NCI-H1048 (cell line): ENCODE measurements at places on chromosomes 3 and 15.

GRCh38 chr15:67150023-67150860 lies 84.8 kb downstream of the SMAD3 start:
- DNase-seq = peak; percentile 19

- DNase-seq = no peak
Measured at GRCh38 chr15:70153921-70154717, 56.4 kb upstream of the TLE3 start.

- DNase-seq = no peak
Measured at GRCh38 chr3:155958676-155959075, 88.2 kb downstream of the GMPS start.

- DNase-seq = no peak
Measured at GRCh38 chr3:114809668-114810413, 337.2 kb downstream of the ZBTB20 start.

GRCh38 chr3:150540991-150541390 lies 5.3 kb downstream of the SERP1 start:
- no peak for DNase-seq

DNA sequence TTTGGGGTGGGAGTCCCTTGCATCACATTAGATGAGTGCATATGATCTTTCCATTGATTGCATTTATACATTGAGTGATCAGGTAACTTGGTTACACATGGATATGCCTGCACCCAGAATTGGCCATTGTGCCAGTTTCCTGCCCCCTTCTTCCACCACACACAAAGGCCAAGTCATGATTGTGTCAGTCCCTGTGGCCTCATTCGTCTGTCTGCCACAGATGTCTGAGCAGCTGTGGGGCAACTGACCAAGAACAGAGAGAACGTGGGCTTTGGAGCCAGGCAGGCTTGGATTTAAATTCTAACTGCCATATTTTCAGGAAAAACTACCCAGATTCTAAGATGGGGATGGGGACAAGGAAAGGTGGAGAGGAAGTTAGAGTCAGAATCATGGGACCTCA lies 27.0 kb downstream of the CCNL1 start:
- no peak for DNase-seq

- DNase-seq = no peak
Measured at GRCh38 chr15:69082021-69082502, 67.6 kb downstream of the NOX5 start.

DNA sequence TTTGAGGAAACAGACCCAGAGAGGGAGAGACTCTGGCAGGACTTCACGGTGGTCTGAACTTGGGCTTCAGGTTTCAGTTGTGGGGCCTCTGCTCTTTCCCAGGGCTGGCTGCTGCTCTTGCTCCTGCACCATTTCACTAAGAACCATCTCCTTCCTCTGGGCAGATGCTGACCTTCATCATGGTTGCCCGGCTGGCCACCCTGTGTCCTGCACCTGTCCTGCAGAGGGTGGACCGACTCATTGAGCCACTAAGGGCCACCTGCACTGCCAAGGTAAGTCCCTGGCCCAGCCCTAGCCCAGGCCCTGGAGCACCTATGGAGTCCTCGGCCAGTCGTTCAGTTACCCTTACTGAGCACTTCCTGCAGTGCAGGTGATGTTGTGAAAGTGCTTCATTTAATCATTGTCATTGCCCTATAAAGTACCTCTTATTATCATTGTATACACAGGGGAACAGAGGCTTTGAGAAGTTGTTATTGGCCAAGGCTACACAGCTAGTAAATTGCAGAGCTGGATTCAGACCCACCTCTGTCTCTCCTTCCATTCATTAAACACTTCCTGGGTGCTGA lies 10.0 kb downstream of the RPL32 start:
- DNase-seq = no peak

GRCh38 chr3:194865615-194866014 lies 179.9 kb downstream of the FAM43A start:
- no peak for DNase-seq

DNA sequence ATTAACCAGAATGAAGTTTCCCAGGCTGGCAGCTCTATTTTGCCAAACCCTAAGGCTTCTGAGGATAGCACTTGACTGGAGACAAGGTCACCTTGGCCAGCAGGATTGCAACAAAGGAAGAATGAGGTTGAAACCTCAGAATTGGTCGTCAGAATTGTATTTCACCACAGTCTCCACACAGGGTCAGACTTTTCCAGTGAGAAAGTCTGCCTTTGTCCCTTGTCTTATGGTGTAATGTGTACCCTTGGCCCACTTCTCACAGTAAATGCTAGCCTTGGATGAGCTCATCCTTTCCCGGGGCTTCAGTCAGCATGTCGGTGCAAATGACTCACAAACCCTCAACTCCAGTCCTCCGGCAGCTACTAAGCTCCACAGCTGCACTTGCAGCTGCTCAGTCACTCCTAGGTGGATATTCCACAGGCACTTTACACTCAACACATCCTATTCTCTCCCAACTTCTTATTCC lies 19.7 kb downstream of the SSR3 start:
- no peak for DNase-seq

- peak; percentile 1 for DNase-seq
Measured at GRCh38 chr3:129936757-129937156, 37.8 kb upstream of the TRH start.

- DNase-seq = no peak
Measured at GRCh38 chr15:84840741-84841429, 23.7 kb downstream of the ALPK3 start.

DNA sequence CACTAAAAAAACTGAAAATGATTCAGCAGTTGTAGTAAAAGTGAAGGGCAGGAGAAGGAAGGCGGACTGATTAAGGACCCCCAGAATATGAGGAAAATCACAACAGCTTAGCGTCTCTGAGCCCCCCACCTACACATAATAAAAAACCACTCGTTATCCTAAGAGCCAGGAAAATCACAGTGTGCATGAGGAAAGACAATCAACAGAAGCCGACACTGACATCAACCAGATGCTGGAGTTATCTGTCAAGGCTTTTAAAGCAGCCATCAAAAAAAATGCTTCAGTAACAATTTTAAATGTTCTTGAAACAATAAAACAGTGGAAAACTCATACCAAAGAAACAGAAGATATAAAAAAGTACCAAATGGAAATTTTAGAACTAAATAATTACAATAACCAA lies 9.7 kb upstream of the CXCR6 start:
- no peak for DNase-seq

DNA sequence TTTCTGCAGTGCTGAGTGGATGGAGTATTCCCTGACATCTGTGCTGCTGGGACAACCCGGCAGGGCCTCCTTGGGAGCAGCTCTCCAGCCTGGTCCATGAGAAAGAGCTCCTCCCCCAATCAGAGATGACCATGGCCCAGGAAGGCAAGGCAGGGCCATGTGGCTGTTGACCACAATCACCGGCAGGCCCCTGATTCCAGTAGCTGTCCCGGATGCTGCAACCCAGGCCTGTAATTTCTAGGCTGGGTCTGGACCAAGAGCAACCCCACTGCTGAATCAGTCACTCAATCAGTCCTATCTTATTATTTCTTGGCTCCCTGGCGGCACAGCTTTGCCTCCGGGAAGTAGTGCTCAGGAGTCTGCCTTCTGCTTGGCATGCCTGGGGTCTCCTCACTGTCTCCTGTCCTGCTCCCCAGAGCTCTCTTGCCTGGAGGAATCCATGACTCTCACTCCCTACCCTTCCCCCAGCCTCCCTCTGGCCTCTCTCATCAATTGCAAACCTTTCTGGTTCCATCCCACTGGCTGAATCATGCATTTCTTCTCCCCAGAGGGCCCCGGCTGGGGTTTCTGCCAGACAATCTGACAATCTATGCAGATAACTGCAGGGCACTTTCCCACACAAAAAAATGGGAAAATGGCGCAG lies 32.6 kb upstream of the ITGA11 start:
- DNase-seq = no peak

DNA sequence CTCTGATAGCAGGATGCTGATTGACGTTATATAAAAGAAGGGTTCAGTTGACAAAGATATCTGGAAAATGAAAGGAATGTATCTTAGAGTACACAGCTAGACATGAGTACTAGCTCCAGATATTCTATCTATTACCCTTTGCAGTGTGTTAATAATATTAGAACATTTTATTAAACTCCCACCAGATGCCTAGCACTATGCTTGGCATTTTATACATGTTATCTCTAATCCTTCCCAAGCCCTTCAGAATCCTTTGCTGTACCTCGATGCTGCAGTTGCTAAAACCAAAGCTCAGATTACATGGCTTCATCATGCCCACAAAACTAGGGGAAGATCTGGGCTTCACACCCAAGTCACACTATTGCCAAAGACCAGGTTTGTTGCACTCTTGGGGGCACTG lies 350.1 kb upstream of the AZI2 start:
- DNase-seq = no peak

GRCh38 chr15:41474941-41475340 lies 18.7 kb upstream of the ITPKA start:
- no peak for DNase-seq

DNA sequence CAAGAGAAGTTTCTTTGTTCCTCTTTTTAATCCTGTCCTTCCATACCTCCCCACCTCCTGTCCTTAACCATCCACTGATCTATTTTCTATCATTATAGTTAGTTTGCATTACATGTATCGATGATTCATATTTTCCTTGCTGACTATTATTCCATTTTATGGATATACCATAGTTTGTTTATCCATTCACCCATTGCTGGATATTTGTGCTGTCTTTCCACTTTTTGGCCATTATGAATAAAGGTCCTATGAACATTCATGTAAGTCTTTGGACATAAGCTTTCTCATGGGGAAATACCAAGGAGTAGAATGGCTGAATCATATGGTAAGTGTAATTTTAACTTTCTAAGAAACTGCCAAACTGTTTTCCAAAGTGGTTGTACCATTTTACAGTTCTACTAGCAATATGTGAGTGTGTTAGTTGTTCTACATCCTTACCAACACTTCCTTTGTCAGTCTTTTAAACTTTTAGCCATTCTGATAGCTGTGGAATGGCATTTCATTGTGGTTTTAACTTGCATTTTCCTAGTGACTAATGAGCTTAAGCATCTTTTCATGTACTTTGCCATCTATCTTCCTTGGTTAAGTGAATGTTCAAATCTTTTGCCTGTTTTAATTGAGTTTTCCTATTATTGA lies 11.7 kb downstream of the ATP6V1A start:
- DNase-seq = no peak

DNA sequence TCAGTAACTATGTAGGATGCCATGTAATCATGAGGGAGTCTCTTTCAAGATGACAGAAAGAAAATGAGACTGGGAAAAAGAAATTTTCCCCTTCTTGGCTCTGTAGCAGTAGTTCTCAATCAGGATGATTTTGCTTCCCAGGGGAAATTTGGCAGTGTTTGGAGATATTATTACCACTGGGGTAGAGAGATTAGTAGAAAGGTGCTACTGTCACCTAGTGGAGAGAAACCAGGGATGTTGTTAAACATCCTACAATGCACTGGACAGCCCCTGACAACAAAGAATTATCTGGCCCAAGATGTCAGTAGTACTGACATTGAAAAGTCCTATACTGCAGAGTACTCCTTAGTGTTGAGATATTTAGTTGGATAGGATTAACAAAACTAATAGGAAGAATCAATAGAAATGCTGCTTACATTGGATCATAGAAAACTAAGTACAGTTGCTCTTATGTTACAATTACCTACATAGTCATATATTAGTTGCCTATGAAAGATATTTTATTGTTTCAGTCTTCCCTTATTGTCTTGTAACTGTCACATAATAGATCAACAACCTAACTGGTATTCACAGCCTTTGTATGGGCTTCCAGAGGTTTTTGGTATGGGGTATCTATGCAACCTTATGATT lies 433.3 kb downstream of the RAP2B start:
- no peak for DNase-seq

- DNase-seq = no peak
Measured at GRCh38 chr3:58840949-58841348, 174.4 kb upstream of the FAM3D start.

DNA sequence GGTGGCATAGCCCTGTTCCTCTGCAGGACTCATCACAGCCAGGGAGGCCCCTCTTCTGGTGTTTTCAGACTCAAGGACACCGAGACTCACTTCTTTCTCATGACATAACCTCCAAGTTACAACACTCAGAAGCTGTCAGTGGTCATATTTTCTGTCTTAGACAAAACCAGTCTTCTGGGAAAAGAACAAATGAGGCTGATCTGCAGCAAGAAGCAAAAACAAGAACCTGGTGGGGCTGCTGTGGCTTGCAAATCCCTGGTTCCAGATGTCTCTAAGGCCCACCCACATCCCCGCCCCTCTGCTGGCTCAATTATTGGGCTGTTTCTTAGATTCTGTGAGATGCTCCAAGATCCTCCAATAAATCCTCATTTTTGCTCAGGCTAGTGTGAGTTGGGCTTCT lies 16.6 kb upstream of the LOXL1 start:
- no peak for DNase-seq

DNA sequence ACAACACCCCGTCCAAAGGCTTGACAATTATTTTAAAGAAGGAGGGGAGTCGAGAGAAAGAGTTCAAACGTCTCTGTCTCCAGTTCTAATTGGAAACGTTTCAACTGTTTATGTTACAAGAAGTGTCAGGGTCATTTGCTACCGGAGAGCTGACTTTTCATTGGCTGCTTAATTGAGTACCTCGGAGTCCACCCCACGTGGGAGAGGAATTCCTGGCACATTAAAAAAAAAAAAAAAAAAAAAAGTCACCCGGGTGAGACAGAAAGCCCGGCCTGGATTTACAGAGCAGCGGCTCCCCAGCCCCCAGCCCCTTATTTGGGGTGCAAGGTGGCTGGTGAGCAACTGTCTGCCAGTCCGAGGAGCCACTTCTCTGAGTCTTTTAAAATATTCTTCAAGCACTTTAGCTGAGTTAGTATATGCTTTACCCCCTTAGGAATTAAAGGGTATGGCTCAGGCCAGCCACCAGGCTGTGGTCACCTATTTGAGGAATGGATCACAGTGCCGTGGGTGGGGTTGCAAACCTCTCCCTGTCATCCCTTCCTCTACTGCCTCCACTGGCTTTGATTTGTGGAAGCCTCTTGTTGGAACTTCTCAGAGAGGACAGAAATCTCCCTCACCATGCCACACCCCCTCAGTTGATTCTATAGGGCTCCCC lies 3.9 kb upstream of the TLE3 start:
- DNase-seq = peak; percentile 82

- no peak for DNase-seq
Measured at GRCh38 chr3:11671648-11672100, 28.0 kb upstream of the VGLL4 start.

GRCh38 chr15:31150732-31151231 lies 49.3 kb upstream of the TRPM1 start:
- DNase-seq = no peak

DNA sequence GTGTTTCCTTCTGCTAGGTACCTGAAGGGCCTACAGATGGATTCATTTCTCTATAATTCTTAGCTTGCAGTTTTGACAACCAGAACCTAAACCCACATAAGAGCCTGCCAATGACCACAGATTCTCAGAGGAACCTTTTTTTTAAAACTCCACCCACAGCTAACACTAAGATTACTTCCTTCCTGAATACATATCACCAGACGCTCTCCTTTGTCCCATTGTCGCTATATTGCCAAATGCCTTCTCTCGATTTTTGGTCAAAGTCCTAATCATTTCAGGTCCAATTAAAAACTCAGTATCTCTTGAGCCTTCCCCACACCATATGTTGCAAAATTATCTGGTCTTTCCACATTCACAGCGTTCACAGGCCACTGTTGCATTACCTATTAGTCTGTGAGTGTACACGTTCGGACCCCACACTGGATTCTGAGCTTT lies 12.4 kb downstream of the ZNF710 start:
- DNase-seq = no peak

- DNase-seq = no peak
Measured at GRCh38 chr3:33032938-33033337, 64.0 kb downstream of the GLB1 start.
